ENCODE measurements at places on chromosomes 4 and X. TPM values are rescaled to one million over a fixed set of nuclear protein-coding genes. Genes with fewer than 3 reads are reported as not detected.

The NRK gene
- 8.0 TPM for total RNA-seq

The GPR34 gene
- total RNA-seq = not detected

The SLC7A11 gene
- 79.3 TPM for total RNA-seq

The TMEM156 gene
- 2.7 TPM for total RNA-seq

The GPR119 gene
- not detected for total RNA-seq

The TIMM8A gene
- total RNA-seq = 17.5 TPM

The RAB9B gene
- total RNA-seq = 0.55 TPM

The RAB41 gene
- total RNA-seq = not detected

The PJA1 gene
- 14.6 TPM for total RNA-seq

DNA sequence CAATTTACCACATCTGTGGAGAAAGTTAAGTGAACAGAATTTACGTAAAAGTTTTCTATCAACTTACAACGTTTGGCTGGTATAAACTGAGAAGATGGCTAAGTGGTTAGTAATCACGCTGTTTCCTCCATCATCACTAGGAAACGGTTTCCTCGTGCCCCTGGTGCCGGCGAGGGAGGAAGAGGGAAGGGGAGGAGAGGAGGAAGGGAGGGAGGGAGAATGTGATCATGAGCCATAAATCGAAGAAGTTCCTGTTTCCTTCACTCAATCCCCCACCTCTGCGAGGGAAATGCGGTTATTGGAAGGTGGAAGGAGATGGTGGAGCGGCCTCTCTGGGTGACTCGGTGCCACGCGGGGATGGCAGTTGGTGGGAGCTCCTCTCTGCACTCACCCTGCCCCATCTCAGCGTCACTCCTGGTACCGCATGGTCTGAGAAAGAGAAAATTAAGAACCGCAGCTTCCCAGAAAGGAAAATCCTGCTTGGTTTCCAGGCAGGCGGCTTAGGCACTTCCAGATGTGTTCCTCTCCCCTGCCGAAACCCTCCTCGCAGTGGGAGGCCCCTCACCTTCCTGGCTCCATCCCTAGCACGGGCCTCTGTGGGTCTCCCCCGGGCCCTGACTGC, 216.8 kb downstream of the AFAP1 start:
- peak; percentile 35 for DNase-seq

- no peak for DNase-seq
Observed at GRCh38 chrX:151516538-151517187, 46.8 kb upstream of the PASD1 start.

DNA sequence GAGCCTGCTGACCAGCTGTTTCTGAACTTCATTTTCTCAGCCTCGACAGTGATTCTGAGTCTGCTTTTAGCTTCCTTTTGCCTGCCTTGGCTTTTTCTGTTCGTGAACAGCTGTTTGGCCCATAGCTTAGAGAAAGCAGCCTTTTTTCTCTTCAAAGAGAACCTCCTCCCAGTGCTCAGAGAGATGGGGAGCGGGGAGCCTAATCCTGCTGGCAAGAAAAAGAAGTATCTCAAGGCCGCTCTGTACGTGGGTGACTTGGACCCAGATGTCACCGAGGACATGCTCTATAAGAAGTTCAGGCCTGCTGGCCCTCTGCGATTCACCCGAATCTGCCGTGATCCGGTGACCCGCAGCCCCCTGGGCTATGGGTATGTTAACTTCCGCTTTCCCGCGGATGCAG, 756 bp downstream of the PABPC5 start:
- DNase-seq = no peak

- DNase-seq = no peak
Observed at GRCh38 chr4:110850461-110851442, 227.9 kb upstream of the PITX2 start.

DNA sequence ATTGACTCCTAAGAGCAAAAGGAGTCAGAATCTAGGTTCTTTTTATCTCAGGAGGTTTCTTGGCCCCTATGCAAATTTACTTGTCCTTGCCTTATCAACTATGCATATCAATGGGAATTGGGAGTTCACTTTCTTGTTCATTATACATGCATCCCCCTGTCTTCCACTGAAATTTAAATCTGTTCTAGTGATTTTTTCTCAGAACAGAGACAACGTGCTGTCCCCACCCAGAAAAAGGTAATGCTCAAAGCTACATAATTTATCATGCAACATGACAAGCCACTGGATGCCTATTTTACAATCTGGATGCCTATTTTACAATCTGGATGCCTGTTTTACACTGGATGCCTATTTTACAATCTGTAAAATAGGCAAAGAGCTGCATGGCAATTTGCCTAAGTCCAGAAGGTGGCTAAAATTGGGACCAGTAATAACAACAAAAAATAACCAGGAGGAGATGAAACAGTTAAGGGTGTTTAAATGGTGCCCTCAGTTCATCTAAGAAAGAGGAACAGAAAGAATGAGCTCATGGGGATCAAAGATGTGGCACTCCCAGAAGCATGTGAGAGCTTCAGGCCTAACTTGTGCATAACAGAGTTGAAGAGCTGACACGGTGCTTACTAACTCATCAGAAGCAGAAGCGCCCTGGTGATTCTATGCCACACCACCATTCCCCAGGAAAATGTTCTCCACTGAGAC, 537.8 kb upstream of the BOD1L1 start:
- DNase-seq = no peak

GRCh38 chrX:42128587-42128986, 205.2 kb upstream of the CASK start:
- DNase-seq = no peak

DNA sequence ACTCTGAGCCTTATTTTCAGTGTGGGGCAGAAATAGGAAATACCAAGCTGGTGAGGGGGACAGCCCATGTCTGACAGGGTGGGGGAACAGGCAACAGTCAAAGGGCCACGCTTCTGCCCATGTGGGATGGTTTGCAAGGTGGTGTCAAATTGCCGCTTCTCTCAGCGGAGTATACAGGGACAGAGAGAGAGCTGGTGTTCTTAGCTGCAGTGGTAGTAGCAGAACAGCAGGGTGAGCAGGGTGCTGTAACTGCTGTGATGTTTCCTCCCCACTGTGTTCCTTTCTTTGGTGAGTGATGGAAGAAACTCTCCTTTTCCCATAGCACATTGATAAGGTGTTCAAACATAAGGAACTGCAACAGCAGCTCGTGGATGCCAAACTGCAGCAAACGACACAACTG, 37.9 kb downstream of the RBBP7 start:
- DNase-seq = no peak

- no peak for DNase-seq
Observed at GRCh38 chr4:75699299-75699698, 25.1 kb upstream of the USO1 start.

DNA sequence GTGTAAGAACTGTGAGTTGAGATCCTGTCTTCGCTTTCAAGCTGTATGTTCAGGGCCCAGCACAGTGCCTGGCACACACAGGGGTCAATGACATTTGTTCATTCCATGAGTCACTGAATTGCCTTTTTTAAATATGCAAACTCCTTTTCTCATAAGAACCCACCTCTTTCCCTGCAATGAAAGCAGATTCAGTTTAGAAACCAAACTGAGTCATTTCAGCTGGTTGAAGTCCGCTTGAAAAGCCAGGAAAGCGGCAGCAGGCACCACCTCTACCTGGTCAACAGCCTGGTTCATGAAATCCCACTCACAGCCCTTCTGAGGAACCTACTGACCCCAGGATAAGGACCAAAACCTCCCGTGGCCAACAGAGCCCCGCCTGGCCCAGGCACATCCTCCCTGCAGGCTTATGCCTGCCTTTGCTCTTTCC, 4.5 kb upstream of the C1QTNF7 start:
- DNase-seq = no peak

- no peak for DNase-seq
Observed at GRCh38 chrX:120309873-120310705, 1.2 kb downstream of the TMEM255A start.

- no peak for DNase-seq
Observed at GRCh38 chr4:6620891-6621555, 19.5 kb upstream of the MRFAP1 start.

GRCh38 chrX:153626863-153627674, 19.9 kb upstream of the DUSP9 start:
- no peak for DNase-seq

DNA sequence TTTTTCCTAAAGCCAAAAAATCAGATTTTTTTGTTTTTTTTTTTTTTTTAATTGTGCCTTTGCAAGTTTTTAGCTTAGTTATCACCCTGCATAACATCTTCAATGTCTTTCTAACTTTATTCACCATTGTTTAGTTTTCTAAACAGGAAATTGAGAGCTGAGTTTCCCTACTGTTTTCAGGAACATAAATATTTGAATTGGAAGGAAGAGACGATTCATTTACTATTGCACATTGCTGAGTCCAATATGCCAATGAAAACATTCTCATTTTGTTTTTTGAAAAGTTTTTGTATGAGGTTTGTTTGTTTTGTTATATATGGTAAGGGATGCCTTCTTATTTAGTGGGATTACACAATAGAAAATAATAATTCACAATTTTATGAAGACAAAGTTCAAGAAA, 148.4 kb downstream of the ANKRD50 start:
- DNase-seq = peak; percentile 73

- DNase-seq = no peak
Observed at GRCh38 chrX:70445951-70446350, 1.3 kb downstream of the DLG3 start.

- DNase-seq = no peak
Observed at GRCh38 chr4:173990869-173991210, 292.6 kb downstream of the FBXO8 start.

DNA sequence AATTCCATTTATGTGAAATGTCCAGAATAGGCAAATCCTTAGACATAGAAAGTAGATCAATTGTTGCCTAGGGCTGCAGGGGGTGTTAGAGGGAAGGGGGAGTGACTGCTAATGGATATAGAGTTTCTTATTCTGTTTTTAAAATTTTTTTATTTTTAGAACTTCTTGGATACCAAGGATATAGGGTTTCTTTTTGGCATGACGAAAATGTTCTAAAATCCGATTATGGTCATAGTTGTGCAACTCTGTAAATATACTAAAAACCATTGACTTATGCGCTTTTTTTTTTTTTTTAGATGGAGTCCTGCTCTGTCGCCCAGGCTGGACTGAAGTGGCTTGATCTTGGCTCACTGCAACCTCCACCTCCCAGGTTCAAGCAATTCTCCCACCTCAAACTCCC, 125.2 kb upstream of the USP9X start:
- DNase-seq = no peak

GRCh38 chr4:4647041-4647440, 105.2 kb upstream of the STX18 start:
- DNase-seq = no peak

DNA sequence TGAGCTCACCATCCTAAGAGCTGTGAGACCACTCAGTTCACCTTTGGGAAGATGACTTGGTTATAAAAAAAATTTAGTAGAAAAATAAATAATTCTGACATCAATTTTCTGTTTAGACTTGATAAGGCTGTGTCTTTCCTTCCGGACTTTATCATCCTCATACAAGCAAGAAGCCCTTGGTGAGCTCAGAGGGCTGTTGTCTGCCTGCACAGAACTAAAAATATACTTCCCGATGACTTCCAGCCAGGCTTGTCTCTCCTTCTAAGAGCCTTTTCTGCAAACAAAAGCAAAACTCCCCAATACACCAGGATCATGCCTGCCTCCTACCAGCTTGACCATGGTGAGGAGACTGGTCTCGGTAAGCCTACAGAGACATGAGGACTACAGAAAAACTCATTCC, 58.3 kb upstream of the PHOX2B start:
- DNase-seq = no peak

GRCh38 chrX:10064736-10065135, 92.0 kb upstream of the CLCN4 start:
- no peak for DNase-seq

GRCh38 chrX:124415115-124415800, 68.9 kb downstream of the SH2D1A start:
- DNase-seq = no peak

DNA sequence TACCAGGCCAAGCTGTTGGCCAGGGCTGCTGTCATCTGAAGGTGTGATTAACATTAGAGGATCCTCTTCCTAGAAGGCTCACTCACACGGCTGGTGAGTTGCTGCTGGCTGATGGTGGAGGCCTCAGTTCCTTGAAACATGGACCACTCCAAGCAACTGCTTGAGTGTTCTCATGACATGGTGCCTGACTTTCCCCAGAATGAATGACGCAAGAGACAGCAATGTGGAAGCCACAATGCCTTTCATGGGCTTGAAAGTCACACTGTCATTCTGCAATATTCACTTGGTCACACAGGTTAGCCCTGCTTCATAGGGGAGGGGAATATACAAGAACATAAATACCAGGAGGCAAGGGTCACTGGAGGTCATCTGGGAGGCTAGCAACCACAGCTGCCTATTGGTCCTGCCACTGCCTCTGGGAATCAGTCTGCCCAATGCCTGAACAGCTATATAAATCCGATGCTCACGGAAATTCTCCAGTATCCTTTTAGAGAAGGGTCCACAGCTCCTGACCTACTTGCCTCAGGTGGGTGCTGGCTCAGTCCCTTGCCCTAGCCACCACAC, 97.1 kb upstream of the MAML3 start:
- DNase-seq = no peak

DNA sequence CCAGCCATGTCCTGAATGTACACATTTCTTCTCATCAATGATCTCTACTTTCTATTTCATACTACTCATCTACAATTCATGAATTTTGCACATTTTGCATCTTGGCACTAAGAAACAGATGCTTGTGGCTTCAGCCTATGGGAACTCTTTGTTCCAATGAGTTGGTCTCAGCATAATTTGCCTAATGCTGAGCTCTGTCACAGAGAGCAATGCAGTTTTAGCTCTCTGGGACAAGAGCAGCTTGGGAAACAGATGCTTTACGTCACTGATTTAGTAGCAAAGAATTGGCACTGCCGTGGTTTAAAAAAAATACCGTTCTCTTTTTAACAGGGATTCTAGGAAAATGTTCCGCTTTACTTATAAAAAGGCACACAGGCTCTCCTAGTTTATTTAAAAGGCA, 162.4 kb downstream of the WDFY3 start:
- DNase-seq = no peak

DNA sequence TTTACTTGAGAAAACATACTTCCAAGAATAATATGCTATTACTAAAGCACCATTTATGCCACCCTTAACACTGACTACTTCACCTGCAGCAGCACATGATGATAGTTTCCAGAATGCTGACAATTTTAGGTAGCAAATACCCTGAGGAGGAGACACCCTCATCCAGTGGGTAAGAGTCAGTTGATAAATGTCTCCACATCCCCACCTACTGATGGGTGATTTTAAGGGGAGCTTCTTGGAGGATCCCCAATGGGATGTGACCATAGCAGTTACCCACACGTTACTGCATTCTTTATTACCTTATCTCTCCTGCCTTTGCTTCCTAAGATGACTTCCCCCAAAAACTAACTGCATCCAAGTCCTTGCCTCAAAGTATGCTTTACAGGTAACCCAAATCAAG, 131.2 kb upstream of the SMARCAD1 start:
- DNase-seq = no peak

DNA sequence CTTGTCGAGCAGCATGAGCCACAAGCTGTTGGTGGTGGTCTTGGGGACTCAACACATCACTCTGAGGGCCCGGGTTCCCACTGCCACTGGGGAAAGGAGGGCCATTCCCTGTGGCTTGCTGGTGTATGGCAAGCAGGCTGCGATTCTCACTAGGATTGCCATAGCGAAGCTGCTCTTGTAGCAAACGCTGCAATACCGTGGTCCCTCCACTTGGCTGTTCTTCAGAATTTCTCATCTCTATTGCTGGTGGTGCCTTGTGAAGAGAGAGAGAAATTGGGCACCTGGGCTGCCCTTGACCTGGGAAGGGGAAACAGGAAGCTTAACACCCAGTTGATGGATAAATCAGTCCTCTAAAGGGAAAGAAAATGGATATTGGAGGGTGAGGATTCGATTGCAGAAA, 17.7 kb downstream of the AMOT start:
- DNase-seq = no peak
